ENCODE measurements at places on chromosomes 11 and 22.

DNA sequence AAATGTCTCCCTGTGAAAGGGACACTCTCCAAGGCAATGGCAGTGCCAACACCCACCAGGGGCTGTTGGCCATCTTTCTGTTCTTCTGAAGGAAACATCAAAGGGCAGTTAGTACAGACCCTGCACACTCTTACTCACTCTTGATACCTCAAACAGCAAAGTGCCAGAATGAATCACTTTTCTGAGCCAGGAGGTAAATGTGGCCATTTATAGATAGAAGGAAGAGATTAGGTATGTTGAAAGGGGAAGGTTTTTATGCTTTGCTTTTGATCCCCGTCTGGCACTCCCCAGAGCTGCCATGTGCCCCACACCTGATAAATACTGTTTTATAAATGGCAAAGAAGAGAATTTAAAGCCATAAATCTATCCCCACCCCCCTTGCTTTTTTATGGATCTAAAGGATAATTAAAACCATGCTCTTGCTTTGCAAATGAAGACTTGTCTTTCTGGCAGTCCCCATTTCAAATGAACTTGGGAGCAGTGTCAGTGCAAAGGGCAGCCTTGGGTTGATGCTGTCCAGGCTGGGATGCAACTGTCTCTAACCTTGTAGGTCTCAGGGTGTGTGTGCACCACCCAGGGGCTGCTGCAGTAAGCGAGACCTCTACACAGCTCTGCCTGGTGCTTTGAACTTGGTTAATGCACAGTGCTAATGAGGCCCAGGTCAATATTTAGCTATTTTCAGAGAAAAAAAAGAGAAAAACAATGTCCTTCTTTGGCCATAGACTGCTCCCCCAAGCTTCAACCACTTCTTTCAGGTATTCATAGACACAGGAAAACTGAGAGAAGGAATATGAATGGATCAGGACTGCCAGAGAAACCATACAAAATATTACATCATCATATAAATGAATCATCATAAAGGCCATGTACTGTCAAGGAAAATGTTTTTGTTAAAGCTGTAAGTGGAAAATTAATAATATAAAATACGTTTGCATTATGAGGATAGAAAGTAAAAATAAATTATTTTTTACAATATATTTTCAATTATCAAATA is 207.5 kb downstream of the ETS1 start:
- no peaks in the 10 kb centered on the region for H3K36me3 ChIP-seq
- no peaks in the 10 kb centered on the region for H3K4me1 ChIP-seq
- peak; percentile 6 for DNase-seq

DNA sequence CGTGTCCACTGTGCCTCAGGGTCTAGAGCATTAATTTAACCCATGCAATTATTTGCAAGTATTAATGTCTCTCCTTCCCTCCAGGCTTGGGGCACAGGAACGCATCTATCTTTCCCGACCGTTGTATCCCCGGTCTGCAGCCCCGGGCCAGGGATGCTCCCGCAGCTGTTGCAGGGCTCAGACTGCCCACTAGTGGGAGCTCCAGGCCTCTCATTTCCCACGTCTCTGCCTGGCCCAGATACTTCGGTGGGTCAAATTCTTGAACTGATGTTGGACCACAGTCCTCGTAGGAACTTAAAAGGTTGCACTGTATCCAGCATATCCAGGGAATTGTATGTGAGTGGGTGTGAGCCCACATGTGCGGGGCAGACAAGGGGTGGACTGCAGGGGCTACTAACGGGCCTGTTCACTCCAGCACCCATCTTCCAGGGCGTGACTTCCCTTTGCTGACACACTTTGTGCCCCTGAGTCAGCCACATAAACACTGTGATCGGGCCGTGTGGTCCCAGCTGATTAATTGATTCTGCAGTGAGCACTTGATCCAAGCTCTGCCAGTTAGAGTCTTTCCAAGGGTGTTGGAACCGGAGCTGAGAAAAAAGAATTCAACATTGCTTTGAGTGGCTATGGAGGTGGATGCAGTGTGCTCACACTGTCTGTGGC is 451.3 kb downstream of the TBC1D22A start:
- H3K4me1 ChIP-seq = no peaks in the 10 kb centered on the region
- no peaks in the 10 kb centered on the region for H3K36me3 ChIP-seq
- peak; percentile 46 for DNase-seq
- no peaks in the 10 kb centered on the region for H3K27me3 ChIP-seq

DNA sequence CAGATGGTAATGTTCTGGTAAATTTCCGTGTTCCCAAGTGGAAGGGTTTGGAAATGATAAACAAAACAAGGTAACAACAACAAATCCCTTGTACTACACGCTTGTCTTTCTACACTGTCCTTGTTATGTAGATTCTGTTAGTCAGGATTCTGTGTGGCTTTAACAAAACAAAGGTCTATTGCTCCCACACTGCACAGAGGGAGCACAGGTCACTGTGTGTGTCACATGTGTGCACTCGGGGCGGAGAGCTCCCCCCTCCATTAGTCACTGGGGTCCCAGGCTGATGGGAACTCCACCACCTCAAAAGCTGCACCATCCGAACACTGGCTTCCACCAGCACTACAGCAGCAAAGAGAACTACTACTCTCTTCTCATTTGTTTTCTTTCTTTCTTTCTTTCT is 227.9 kb downstream of the NTM start:
- no peak overlapping the region for H3K27ac ChIP-seq
- no peaks in the 10 kb centered on the region for H3K36me3 ChIP-seq
- H3K4me3 ChIP-seq = no peak overlapping the region
- DNase-seq = no peak
- H3K27me3 ChIP-seq = peaks cover 3% of the 10 kb centered on the region

GRCh38 chr11:26442131-26442530 is 110.2 kb downstream of the ANO3 start:
- H3K27me3 ChIP-seq = no peaks in the 10 kb centered on the region
- no peak overlapping the region for H3K4me3 ChIP-seq
- no peak overlapping the region for H3K27ac ChIP-seq
- peak; percentile 78 for DNase-seq

DNA sequence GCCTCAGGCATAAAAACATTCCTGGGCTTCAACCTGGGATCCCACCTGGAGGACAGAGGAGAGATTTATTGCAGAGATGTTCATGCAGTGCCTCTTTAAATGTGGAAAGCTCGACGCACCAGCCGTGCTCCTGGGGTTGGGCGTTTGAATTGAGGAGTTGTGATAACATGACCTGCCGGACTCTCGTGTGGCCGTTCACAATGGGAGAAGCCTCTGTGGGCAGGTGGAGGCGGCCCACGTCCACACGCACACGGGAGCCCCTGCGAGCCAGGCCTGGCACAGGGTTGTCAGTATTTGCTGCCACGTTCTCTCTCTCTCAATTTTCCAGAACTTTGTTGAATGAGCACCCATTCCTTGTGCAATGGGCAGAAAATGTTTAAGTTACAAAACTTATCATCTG is 58.3 kb upstream of the PPARA start:
- H3K4me1 ChIP-seq = peaks cover 82% of the 10 kb centered on the region
- no peaks in the 10 kb centered on the region for H3K27me3 ChIP-seq
- no peak overlapping the region for H3K4me3 ChIP-seq
- no peak for DNase-seq
- peaks cover 84% of the 10 kb centered on the region for H3K36me3 ChIP-seq

- H3K36me3 ChIP-seq = no peaks in the 10 kb centered on the region
- no peak overlapping the region for H3K4me3 ChIP-seq
- no peak overlapping the region for H3K27ac ChIP-seq
- peak; percentile 23 for DNase-seq
Observed at GRCh38 chr11:35007277-35007676, 90.9 kb downstream of the PDHX start.

DNA sequence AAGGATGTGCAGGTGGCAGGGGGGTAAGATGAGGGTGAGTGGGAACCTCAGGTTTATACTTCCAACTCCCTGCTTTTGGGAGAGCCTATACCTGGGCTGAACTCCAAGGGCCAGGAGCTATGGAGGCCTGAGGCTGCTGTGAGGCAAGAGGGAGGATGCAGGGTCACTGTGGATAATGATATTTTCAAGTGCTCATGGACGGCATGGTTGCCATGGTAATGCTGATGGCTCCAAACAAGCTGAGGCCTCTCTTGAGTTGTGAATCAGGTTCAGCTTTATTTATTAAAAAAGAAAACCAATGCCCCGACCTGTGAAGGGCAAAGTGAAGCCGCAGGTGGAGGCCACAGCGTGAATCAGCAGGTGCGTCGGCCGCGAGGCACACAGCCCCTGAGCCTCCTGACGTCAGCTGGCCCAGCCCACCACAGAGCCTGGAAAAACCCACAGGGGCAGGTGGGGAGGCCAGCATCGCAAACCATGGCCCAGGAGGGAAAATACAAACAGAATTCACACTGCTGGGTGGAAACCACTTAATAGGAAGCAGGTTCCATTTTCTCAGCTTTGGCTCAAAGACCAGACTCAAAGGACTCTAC is 17.4 kb upstream of the CREB3L1 start:
- no peak for DNase-seq
- no peaks in the 10 kb centered on the region for H3K36me3 ChIP-seq
- H3K4me1 ChIP-seq = no peaks in the 10 kb centered on the region
- no peak overlapping the region for H3K4me3 ChIP-seq

DNA sequence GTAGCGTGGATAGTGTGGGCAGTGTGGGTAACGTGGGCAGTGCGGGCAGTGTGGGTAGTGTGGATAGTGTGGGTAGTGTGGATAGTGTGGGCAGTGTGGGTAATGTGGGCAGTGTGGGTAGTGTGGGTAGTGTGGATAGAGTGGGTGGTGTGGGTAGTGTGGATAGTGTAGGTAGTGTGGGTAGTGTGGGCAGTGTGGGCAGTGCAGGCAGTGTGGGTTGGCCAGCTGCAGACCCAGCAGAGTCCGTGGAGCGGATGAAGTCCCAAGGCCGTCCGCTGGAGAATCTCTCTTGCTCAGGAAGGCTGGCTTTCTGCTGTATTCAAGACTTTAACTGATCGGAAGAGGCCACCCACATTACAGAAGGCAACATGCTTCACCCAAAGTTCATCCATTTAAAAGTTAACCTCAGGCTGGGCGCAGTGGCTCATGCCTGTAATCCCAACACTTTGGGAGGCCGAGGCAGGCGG is 26.1 kb upstream of the KRTAP5-6 start:
- no peak overlapping the region for H3K27ac ChIP-seq
- no peaks in the 10 kb centered on the region for H3K4me1 ChIP-seq
- H3K4me3 ChIP-seq = no peak overlapping the region
- no peak for DNase-seq
- peaks cover 63% of the 10 kb centered on the region for H3K27me3 ChIP-seq

All from osteoblast (primary cell).